ENCODE measurements at places on chromosomes 6 and 20.

DNA sequence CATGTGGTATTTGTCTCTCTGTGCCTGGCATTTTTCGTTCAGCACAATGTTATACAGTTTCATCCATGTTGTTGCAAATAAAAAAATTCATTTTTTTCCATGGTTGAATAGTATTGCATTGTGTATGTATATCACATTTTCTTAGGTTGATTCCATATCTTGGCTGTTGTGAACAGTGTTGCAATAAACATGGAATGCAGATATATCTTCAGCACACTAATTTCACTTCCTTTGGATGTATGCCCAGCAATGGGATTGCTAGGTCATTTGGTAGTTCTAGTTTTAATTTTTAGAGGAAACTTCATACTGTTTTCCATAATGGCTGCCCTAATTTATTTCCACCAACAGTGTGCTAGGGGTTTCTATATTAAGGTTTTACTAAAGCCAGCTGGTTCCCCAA lies 52.6 kb downstream of the GFRAL start:
- no peak for DNase-seq

DNA sequence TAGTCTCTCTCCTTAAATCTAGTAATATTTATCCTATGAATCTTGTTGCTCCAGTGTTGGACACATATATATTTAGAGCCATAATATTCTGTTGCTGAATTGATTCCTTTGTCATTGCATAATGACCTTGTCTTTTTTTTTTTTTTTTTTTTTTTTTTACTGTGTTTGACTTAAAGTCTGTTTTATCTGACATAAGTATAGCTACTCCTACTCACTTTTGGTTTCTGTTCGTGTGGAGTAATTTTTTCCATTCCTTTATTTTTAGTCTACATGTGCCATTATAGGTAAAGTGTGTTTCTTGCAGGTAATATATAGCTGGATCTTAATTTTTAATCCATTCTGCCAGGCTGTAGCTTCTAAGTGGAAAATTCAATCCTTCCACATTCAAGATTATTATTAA lies 166.5 kb downstream of the GMDS start:
- no peak for DNase-seq

GRCh38 chr6:68740828-68741500 lies 105.9 kb downstream of the ADGRB3 start:
- DNase-seq, result no peak

- no peak for DNase-seq
Observed at GRCh38 chr6:36361071-36361470, 24.4 kb upstream of the BNIP5 start.

DNA sequence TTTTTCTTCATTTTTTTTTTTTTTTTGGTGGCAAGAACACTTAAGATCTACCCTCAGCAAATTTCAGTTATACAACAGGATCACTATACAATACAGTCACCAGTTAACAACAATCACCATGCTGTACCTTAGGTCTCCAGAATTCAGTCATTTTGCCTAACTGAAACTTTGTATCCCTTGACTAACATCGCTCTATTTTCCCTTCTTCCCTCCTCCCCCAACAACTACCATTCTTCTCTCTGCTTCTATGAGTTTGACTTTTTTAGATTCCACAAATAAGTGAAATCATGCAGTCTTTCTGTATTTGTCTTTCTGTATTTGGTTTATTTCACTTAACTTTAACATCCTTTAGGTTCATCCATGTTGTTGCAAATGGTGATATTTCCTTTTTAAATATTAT lies 42.4 kb upstream of the DOK5 start:
- DNase-seq, result no peak

GRCh38 chr6:49839957-49840356 lies 26.4 kb downstream of the CRISP1 start:
- DNase-seq, result no peak

- peak; percentile 22 for DNase-seq
Observed at GRCh38 chr20:20130399-20130798, 78.1 kb downstream of the CFAP61 start.

- no peak for DNase-seq
Observed at GRCh38 chr20:63226042-63226943, 9.4 kb upstream of the BIRC7 start.

DNA sequence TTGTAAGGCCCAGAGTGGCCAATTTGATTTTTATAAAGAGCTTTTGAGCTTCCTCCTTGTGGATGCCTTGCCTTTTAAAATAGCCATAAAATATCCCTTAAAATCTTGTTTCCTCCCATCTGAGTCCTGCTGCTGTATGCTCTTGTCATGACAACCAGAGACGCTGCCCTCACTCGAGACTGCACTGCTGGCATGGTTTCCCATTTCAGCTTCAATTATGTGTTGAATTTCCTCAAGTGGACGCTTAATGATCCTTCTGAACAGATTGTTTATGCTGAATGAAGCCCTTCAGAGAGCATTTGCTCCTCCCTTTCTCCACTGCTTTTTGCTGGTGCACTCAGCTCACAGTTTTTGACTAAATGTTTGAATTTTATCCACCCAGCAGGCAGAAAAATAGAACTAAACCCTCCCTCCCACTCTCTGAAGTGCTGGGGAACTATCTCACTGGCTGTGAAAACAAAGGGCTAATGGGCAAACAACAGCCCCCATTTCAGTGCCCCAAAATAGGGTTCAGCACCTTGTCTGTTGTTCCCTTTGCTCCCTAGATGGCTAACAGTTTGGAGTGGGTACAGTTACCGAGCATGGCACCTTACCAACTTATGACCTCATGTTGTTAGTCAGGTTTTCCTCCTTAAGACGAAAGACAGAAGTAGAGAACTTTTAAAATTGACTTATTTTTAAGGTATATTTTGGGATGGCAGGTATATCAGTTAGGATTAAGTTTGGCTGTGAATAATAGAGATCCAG lies 45.5 kb upstream of the RNF8 start:
- DNase-seq, result peak; percentile 85

DNA sequence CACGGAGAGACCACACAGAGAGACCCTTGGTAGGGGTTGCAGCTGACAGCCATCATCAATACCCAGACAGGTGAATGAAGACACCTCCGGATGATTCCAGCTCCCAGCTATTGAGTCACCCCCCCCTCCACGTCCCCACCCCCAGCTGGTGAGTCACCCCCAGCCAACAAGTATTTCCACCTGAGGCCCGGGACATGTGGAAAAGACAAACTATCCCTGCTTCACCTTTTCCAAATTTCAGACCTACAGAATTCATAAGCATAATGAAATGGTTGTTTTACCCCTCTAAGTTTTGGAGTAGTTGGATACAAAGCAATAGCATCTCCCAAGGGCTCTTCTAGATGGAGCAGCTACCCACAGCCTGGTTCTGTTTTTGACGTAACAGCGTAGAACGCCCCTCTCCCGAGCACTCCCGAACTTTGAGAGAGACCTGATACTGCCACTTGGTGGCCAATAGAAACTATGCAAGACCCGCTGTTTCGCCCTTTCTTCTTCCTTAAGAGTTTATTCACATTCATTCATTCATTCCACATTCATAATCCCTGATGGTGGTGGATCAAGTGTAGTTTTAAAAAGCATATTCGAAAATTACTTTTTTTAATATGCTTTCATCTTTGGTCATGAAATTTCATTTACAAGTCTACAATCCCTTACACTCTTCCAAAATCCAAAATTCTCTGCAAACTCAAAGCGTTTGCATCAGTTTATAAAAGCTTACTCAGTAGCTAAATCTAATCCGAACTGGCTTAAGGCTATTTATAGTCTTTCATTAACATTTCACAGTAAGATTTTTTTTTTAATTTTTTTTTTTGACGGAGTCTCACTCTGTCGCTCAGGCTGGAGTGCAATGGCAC lies 15.1 kb upstream of the PPP1R16B start:
- DNase-seq, result peak; percentile 44

GRCh38 chr20:25495189-25495824 lies 87.8 kb downstream of the GINS1 start:
- DNase-seq, result no peak

DNA sequence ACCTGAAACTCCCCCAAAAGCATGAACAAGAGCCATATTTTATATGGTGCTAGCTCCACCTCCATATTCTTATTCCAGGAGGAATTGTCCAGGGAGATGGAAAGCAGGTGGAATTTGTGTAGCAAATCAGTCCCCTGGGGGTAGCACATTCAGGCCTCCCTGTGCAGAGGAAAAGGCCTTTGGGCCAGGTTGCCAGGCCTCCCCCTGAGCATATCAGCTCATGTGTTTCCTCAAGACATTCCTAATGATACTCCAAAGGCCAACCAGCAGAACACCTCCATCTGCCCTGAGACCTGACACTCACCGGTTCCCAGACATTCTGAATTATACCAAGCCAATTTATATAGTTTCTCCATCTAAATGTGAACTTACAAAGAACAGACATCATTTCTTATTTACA lies 2.6 kb upstream of the BANF2 start:
- no peak for DNase-seq

DNA sequence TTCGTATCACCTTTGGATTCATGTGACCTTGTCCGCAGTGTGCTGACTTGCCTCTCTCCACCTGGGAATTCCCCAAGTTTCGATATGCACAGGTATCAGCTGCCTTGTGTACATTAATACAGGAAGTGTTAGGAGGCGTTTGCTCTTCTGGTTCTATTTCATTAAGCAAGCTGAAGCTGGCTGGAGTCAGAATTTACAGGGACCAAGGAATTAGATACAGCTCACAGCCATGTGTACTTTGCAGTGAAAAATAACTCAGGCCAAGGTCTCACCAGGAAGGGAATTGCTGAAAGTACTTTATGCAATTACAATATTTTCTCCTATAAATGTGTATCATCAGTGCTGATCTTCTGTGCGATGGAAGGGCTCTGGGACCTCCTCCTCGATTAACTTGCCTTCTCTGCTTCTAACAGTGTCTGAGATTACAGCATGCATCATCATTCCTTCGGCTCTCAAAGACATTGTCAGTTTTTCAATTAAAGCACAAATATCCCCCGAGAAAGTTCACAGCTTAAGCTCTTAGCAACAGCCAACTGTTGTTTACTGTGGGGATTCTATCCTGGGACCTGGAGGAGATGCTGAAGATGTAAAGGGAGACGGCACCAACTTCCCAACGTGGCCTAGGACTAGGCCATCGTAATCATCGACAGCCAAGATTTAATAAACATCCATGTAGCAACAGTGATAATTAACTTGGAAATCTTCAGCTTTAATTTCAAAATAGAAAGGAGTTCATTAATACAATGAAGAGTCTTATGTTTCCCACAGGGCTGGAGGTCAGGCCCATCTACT lies 13.8 kb upstream of the TIAM2 start:
- DNase-seq, result no peak

- DNase-seq, result no peak
Observed at GRCh38 chr6:85911067-85911466, 268.4 kb upstream of the SYNCRIP start.

DNA sequence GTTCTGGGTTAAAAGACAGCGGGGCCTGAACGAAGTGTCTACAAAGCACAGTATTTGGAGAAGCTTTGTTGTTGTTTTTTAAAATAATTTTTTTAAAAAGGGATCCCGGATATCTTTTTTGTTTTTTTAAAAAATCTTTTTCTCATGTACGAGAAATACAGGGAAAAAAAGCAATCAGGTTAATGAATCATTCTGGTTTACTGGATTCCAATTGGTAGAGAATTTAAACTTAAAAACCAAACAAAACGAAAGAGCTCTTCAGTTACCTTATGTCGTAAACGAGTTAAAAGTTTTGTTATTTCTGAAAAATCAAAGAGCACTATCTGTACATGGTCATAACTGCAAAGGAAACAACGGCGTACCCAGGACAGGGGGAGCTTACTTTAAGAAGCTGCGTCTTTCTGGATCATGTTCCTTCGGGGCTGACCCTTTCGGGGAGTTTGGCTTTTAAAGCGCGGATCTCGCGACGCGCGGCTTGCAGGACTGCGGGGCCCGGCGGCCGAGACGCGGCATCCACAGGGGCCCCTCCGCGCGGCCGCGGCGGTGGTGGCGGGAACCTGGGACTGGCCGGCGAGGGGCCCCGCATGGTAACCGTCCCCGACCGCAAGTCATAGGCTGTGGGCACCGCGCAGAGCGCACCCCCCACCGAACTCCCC lies 927 bp downstream of the IL20RA start:
- DNase-seq, result peak; percentile 52

DNA sequence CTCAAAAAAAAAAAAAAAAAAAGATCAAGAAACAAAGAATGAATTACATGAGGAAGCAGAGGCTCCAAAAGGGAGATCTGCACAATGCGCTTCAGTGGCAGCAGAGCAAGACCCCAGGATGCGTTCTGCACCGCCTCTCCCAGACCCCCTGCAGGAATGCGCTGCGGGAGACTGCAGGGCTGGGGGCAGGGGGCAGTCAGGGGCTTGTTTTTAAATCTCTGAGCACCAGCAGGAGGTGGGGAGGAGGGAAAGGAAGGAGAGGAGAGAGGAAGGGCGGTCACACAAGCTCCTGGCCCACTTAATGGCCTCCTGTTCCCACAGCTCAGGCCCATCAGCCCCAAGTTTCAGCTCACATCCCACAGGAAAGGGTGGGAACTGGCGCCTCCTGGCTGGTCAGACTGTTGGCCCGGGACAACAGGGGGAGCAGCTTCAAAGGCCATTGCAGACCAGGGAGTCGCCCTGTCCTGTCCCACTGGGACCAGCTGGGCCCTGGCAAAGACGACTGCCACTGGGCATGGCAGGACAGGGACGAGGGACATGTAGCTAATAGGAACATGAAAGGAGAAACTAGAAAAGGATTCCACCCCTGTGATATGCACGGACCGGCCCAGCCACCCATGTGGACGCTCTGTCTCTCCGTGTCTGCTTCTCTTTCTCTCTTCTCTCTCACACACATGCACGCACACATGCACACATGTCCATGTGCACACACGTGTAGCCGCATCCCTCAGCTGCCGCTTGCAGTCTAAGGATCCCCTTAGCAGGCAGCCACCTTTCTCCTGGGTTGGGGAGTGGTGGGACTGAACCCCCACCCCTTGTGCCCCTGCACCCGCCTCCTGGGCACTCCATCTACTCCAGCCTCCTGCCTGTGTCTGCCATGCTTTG lies 34.7 kb downstream of the TFEB start:
- no peak for DNase-seq

- DNase-seq, result no peak
Observed at GRCh38 chr6:157677235-157677634, 145.8 kb upstream of the SNX9 start.

DNA sequence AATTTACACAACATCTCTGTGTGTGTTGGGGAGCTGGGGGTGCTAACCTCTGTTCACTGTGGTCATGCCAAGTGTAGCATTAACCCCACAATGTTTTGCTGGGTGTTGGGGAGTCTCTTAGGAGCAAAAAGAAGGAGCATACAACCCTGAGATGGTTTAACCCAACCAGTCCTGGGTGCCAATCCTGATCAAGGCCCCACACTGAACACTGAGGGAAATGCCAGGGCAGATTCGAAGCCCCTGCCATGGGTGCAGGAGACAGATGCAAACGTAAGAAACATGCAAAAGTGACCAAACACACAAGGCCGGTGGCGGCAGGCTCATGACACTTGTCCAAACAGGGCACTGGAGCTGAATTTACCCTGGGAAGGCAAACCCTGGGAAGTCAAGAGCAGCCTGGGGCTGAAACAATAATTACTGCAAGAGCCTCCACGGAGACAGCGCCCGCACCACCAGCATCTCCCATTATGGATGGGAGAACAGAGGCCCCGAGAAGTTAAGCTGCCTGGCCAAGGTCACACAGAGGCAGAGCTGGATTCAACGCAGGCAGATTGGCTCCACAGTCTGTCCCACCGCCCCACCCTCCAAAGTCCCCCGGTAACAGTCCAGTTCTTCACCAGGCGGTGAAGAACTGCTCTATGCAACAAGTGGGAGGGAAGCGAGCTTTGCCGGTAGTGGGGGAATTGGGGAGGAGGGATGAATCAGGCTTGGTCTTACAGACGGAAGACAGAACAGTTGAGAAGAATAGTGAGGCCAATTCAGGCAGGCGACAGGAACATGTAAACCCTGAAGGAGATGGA lies 8.5 kb downstream of the ACSS1 start:
- no peak for DNase-seq

GRCh38 chr6:144468709-144469108 lies 183.6 kb downstream of the UTRN start:
- DNase-seq, result no peak

- no peak for DNase-seq
Observed at GRCh38 chr6:142476452-142476851, 174.6 kb downstream of the ADGRG6 start.

All from NCI-H774 (cell line).